Stimulated activated CD4-positive, alpha-beta T cell treated with anti-CD3 and anti-CD28 coated beads, TNF-alpha, amount 100 ng/mL, for 24 hours (primary cell): ENCODE measurements at places on chromosomes 5 and 9.

GRCh38 chr9:6545017-6545691, 100.4 kb downstream of the GLDC start:
- no peak for DNase-seq

- DNase-seq, result no peak
Measured at GRCh38 chr5:109482748-109483147, 73.0 kb upstream of the PJA2 start.

DNA sequence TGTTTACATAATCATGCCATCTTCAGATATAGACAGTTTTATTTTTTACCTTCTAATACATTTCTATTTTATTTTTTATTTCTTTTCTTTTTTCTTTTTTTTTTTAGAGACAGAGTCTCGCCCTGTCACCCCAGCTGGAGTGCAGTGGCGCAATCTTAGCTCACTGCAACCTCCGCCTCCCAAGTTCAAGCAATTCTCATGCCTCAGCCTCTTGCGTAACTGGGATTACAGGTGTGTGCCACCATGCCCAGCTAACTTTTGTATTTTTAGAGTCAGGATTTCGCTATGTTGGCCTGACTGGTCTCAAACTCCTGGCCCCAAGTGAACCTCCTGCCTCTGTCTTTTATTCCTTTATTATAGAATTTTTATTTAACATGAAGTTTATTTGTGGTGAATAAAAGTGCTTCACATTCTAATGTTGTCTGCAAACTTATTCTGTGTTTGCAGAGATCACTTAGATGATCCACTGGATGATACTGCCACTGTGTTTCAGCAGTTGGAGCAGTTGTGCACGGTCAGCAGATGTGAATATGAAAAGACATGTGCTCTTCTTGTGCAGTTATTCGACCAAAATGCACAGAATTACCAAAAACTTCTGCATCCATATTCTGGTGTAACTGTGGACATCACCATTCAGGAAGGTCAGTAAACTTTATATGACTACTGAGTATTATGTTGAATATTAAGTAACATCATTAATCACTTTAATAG, 62.2 kb downstream of the RANBP17 start:
- DNase-seq, result no peak

GRCh38 chr5:62100201-62100600, 205.8 kb upstream of the KIF2A start:
- DNase-seq, result no peak

DNA sequence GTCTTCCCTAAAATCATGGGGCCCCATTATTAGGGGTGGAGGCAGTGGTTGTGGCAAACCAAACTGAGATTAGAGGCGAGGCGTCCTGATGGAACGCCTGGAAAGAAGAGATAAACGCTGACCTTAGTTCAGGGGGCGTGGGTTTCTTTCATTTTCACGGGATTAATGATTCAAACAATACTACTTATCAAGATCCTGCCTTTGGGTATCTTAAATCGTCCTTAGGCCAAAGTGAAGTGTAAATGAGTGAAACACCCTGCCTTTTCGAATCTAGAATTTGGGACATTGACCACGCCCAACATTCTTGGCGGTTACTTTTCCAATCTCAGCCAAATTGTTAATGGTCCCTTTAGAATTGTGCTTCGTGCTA, 1.0 kb upstream of the UBTD2 start:
- DNase-seq, result no peak

DNA sequence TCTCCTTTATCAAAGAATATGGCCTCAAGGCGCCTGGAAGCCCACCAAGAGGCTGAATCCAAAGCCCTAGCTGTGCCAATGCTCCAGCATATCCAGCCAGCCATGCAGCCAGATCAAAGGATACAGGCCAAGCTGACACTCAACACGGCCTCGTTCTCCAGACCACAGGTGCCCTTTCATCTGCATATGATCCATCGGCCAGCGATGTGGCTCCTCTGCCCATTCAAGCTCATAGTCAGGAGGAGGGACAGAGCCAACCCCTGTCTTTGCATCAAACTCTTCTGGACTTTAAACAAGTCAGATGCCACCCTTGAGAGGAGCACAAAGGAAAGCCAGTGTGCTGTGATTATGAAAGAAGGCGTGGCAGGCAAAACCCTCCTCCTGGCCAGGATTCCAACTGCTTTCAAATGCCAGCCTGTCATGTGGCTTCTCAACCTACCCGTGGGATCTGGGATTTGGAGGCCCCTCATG, 42.5 kb downstream of the ADAM19 start:
- DNase-seq, result no peak

DNA sequence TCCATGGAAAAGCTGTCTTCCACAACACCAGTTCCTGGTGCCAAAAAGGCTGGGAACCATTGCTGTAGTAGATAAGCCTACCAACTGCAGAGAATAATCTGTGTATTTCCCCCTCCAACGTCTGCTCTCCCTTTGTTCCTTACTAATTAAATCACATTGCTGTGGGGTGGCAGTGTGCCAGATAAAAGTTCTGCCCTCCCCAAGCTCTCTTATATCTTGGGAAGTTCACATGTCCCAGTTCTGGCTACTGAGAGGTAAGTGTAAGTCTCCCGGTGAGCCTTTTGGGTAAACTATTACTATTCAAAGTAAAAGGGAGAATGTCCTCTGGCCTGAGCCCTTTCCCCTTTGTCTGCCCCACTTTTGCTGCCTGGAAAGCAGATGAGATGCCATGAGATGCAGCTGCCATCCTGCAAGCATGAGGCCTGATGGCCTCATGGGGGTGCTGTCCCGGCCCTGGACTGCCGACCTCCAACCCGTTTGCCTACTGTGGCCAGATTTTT, 14.7 kb downstream of the ENC1 start:
- no peak for DNase-seq

DNA sequence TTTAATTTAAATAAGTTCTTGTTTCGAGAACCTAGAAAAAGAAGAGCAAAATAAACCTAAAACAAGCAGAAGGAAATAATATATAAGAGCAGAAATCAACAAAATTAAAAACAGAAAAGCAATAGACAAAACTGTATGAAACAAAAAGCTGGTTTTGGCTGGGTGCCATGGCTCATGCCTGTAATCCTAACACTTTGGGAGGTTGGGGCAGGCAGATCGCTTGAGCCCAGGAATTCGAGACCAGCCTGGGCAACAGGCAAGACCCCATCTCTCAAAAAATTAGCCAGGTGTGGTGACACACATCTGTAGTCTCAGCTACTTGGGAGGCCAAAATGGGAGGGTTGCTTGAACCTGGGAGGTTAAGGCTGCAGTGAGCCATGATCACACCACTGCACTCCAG, 59.2 kb upstream of the OTP start:
- no peak for DNase-seq

DNA sequence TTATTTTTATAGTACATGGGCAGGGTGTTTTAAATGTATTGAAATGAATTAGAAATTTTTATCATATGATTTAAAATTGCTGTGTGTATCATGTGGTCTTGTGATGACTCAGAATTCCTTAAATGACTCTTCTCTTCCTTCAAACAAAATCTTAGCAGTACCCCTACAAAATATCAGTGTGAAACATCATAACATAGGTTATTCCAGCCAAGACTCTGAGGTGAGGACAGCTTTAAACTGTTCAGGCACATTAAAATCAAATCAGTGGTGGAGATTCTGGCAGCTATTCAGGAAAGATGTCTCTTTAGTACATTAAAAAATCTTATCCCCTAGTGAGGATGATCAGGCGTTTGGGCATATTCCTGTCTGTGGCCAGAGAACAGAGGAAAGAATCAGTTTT, 174.0 kb downstream of the MAN2A1 start:
- no peak for DNase-seq

DNA sequence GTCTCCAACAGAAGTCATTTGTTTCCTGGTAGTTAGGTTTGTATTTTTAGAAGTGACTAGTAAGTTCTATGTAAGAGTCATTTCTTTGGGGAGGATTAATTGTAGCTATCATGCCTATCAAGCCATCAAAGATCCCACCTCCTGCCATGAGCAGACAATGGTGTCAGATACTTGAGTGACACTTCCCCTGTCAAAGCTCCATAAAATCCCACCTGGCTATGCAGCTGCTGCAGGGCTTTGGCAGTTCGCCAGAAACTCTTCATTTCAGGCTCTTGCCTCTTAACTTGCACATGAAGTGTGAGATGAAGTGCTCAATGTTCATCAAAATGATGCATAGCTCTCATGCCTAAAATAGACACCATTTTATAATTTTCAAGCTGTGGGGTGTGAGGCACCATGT, 312.1 kb downstream of the CDH12 start:
- DNase-seq, result no peak

DNA sequence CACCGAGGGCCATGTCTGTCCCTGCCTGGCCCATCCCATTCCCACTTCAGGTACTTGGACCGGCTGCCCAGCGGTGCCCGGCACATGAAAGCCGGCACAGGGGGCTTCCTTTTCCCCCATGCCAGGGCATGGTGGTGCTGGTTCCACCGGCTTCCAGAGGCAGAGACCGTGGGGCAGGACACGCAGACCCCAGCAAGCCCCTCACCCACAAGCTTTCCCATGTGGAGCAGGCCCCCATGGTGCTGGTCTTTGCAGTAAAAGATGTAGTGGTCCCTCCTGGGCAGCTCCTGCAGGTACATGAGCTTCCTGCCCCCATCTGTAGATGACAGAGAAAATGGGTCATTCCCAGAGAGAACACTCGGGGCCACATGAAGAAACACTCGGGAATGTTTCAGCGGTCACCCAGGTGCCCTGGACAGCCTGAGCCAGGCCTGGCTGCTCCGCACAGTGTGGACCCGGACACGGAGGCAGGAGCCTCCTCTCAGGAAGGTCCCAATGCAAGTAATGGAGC, 2.0 kb downstream of the OBP2B start:
- no peak for DNase-seq

- no peak for DNase-seq
Measured at GRCh38 chr5:103094737-103095136, 25.2 kb downstream of the GIN1 start.

- DNase-seq, result no peak
Measured at GRCh38 chr9:109101202-109101595, 18.5 kb downstream of the TMEM245 start.

DNA sequence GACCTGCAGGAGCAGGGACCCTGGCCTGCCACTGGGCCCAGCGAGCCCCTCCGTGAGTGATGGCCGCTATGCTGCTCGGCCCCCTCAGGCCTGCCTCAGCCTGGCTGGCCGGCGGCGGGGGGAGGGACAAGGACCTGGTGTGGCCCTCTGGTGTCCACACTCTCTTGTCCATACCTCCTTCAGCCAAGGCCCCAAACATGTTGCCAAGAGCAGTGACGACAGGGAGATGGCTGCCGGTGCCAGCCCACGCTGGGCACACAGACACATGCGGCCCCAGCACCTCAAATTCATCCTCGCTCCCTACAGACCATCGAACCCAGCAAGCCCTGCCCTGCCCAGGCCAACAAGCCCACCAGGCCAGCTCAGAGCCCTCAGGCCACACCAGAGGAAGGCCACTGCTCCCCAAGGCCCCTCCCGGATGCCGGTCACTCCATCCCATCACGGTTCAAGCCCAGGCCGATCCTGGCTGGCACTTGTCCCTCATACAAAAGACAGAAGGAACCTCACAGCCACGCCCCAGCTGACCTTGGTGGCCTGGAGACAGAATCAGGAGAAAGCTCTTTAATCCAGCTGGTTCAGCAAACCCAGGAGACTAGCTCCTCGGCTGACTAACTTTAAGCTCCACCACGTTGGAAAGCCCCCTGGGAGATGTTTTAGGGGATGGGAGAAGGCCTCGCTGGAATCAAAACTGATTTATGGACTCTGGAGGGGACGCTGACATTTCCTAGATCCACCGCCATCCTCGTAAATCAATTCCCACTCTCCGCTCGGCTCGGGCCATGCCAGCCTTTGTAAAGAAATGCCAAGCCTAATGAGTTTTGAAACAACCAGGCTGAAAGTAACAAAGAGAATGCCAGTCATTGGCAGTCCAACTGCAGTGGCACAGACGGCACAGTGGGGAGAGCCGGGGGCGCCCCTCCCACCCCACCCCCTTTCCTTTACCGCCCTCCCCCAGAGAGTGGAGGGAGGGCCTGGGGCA, 84.9 kb downstream of the VAV2 start:
- DNase-seq, result no peak

GRCh38 chr5:131999441-132000240, 11.8 kb downstream of the ACSL6 start:
- no peak for DNase-seq

- DNase-seq, result no peak
Measured at GRCh38 chr5:4420681-4421080, 719.4 kb upstream of the ADAMTS16 start.

GRCh38 chr5:173704615-173705511, 88.4 kb upstream of the BOD1 start:
- no peak for DNase-seq

DNA sequence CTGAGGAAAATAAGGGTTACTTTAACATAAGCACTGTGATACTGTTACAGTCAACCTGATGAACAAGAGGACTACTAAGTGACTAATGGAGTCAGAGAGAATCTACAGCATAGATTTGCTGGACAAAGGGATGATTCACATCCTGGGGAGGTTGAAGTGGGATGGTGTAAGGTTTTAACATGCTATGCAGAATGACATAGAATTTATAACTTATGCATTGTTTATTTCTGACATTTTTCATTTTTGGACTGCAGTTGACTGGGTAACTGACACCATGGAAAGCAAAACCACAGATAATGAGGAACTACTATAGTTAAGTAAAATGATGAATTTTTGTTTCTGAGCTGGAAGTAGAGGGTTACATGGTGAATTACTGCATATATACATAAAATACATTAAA, 389.2 kb downstream of the MAT2B start:
- DNase-seq, result no peak

- no peak for DNase-seq
Measured at GRCh38 chr9:105280691-105281090, 36.2 kb downstream of the SLC44A1 start.

DNA sequence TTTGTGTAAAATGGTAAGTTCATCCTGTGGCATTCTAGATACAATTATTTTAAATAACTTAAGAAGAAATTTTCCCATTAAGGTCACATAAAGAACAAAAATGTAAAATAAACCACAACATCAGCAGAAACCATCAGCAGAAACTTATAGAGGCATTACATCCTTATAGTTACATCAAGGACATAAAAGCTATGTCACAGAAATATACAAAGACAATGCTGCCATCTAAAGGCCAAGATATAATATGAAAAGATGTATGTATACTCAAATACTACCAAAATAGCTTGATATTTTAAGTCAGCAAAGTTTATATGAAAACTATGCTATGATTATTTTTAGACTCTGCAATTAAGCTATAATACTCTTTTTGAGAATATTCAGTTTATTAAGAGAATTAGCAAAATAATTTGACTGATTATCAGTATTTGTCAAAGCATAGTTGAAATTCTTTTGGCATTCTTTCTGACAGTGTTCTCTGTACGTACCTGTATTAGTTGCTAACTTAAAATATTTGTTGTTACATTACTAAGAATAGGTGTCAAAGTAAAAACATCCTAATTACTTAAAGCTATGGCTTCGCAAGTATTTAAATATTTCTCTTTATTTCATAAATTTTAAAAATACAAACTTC, 36.2 kb downstream of the FBXL17 start:
- DNase-seq, result no peak
